Renal pelvis (tissue), 12 donors: ENCODE measurements at places on chromosomes 11 and 22. TPM values are rescaled to one million over a fixed set of nuclear protein-coding genes. Genes with fewer than 3 reads are reported as not detected.

Gene OR51M1
- polyA plus RNA-seq: not detected

GRCh38 chr22:32204856-32205722 lies at the start of gene RFPL2:
TSS of gene RFPL2 (minus strand) at chr22:32205073. CDS start at chr22:32202451, 2,622 bp downstream.
- DNase-seq: no peak

DNA sequence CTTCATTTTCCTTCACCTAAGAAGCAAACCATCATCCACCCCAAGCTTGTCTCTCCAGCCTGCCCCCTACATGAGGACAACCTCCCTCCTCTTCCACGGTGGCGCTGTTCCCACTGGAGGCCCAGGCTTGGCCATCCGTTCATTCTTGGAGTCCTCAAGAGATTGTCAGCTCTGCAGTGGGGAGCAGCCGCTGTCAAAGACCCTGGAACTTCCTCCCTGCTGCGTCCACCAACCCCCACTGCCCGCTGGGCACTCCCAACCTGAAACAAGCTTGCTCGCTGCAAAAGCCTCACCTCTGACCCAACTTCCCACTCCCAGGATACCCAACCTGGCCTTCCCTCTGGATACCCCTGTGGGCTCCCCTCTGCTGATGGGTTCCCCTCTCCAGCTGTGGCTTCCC lies 10.4 kb upstream of the CD81 start:
- no peak for DNase-seq

DNA sequence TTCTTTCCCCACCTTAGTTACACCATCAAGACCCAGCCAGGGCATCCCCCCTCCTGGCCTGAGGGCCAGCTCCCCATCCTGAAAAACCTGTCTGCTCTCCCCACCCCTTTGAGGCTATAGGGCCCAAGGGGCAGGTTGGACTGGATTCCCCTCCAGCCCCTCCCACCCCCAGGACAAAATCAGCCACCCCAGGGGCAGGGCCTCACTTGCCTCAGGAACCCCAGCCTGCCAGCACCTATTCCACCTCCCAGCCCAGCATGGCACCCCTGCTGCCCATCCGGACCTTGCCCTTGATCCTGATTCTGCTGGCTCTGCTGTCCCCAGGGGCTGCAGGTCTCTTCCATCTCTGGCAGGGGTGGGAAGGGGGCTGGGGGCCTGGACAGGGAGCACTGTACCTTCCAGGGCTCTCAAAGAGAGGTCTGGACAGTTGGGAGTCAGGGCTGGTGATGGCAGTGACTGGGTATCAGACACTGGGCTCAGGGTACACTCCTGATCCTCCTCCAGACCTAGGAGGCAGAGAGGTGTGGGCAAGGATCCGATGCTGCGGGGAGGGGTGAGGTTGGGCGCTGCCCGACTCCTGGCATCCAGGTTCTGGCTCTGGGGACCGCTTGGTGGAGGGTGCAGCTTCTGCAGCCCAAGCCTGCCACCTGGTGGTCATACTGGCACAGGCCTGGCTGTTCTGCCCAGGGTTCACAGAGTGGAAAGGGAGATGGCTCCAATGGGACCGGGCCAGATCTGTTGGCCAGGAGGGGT lies at the start of gene UPK2:
UPK2 (plus strand) TSS at position 205 of the 753 bp plus-strand sequence; CDS start at position 258, 53 bp downstream.
- peak; percentile 74 for DNase-seq

- DNase-seq: no peak
These were observed 8.8 kb upstream of the WT1 start for GRCh38 chr11:32444186-32444585.

DNA sequence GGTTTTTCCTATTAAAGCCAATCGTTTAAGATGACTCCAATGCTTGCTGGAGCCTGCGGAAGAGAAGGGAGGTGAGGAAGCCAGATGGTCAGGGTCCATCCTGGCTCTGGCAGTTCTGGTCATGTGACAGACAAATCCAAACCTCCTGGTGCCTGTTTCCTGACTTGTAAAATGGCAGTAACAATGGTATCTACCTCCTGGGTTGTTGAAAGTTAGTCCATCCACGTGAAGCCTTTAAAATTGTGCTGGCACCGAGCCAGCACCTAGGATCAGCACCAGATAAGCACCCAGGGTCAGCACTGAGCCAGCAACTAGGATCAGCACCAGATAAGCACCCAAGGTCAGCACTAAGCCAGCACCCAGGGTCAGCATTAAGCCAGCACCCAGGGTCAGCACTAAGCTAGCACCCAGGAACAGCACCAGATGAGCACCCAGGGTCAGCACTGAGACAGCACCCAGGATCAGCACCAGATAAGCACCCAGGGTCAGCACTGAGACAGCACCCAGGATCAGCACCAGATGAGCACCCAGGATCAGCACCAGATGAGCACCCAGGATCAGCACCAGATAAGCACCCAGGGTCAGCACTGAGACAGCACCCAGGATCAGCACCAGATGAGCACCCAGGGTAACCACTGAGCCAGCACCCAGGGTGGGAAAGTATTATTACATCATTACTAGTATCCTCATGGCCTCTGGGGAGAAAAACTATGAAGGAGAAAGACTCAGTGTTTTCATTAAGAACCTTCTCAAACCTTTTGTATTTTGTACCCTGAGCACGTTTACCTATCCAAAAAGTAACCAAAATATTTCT lies 17.2 kb downstream of the KIAA0930 start:
- no peak for DNase-seq

DNA sequence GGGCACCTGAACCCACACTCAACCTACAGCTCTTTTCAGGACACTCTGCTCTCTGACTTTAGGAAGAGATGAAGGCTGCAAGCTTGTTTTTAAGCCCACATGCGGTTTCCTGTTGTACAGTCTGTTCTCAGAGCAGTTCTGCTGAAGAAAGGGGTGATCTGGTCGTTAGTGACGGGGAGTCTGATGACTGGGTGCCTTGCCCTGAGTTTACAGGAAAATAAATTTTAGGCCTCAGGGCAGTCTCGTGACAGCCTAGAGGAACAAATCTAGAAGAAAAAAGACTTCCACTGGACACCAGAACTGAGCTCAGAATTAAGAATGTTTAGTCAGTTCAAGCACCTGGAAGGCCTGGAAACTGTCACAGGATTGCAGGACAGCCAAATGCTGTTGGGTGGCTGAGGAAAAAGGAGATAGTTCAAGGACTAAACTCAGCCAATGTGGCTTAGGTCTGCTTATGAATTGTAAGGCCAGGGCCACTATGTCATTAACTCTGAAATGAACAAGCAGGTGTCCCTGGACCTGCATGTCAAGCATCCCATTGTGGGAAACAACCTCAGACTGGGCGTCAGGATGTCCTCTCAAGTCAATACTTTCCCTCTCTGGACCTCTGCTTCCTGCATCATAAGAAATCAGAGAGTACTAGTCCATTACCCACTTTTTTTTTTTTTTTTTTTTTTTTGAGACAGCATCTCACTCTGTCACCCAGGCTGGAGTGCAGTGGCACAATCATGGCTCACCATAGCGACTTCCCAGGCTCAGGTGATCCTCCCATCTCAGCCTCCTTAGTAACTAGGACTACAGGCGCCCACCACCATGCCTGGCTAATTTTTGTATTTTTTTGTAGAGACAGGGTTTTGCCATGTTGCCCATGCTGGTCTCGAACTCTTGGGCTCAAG lies 5.7 kb downstream of the PIK3IP1 start:
- no peak for DNase-seq

- no peak for DNase-seq
These were observed 122.7 kb downstream of the FCHSD2 start for GRCh38 chr11:73019449-73019848.

DNA sequence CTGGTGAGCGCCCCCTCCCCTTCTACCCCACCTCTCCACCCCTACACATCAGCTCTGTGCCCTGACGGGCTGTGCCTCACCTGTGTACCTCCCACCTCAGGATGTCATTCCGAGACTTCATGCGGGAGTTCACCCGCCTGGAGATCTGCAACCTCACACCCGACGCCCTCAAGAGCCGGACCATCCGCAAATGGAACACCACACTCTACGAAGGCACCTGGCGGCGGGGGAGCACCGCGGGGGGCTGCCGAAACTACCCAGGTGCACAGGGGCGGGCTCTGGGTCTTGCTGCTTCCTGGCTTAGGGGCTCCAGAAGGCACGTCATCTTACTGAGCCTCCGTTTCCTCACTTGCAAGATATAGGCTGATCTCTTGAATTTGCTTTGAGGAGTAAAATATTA lies 6.8 kb downstream of the CAPN1 start:
- DNase-seq: no peak
